Gastroesophageal sphincter (tissue), 4 donors: ENCODE measurements at places on chromosomes 6 and 20.

GRCh38 chr20:24993337-24994185, 1.0 kb upstream of the APMAP start:
- peak overlapping the region; percentile 63 for H3K4me3 ChIP-seq
- no peaks in the 10 kb centered on the region for H3K27me3 ChIP-seq
- peaks cover 60% of the 10 kb centered on the region for H3K4me1 ChIP-seq
- H3K27ac ChIP-seq: peak overlapping the region; percentile 95
- no peak for ATAC-seq
- no peaks in the 10 kb centered on the region for H3K36me3 ChIP-seq

GRCh38 chr6:131136021-131136786, 937 bp downstream of the AKAP7 start:
- H3K27ac ChIP-seq: peak overlapping the region; percentile 93
- no peak for ATAC-seq
- H3K4me1 ChIP-seq: peaks cover 4% of the 10 kb centered on the region

DNA sequence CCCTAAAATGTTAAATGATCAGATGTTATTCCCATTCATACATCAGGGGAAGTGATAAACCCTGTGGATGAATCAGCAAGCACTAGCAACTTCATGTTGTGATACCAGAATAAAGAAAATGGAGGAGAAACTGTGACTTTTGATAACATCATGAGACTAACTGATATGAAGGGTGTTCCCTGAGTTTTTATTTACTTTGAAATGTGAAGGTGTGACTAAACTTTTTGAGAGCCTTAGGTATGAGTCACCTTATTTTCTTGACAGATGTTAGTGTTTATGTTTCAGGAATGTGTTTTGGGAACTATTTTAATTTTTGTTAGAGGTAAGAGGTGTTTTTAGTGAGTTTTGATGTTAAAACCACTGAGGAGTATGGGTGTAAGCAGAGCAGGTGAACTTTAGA, 4.4 kb downstream of the PARD6B start:
- H3K36me3 ChIP-seq: no peaks in the 10 kb centered on the region
- H3K4me1 ChIP-seq: no peaks in the 10 kb centered on the region
- no peaks in the 10 kb centered on the region for H3K27me3 ChIP-seq
- ATAC-seq: no peak
- no peak overlapping the region for H3K27ac ChIP-seq
- no peak overlapping the region for H3K4me3 ChIP-seq

- H3K4me3 ChIP-seq: no peak overlapping the region
- no peak overlapping the region for H3K27ac ChIP-seq
- no peaks in the 10 kb centered on the region for H3K4me1 ChIP-seq
- no peaks in the 10 kb centered on the region for H3K36me3 ChIP-seq
Observed at GRCh38 chr20:63047946-63048345, 41.2 kb upstream of the BHLHE23 start.

GRCh38 chr20:10415013-10415650, 18.9 kb downstream of the MKKS start:
- H3K4me1 ChIP-seq: no peaks in the 10 kb centered on the region
- H3K27ac ChIP-seq: no peak overlapping the region
- peaks cover 46% of the 10 kb centered on the region for H3K36me3 ChIP-seq

- no peaks in the 10 kb centered on the region for H3K27me3 ChIP-seq
- H3K36me3 ChIP-seq: no peaks in the 10 kb centered on the region
- ATAC-seq: no peak
- no peaks in the 10 kb centered on the region for H3K4me1 ChIP-seq
- H3K4me3 ChIP-seq: no peak overlapping the region
- no peak overlapping the region for H3K27ac ChIP-seq
Observed at GRCh38 chr6:124792386-124792785, 169.9 kb upstream of the RNF217 start.

- no peak for ATAC-seq
- H3K27ac ChIP-seq: no peak overlapping the region
- peaks cover 42% of the 10 kb centered on the region for H3K27me3 ChIP-seq
- H3K4me1 ChIP-seq: no peaks in the 10 kb centered on the region
- H3K4me3 ChIP-seq: no peak overlapping the region
Observed at GRCh38 chr6:37741757-37742400, 44.2 kb upstream of the MDGA1 start.

DNA sequence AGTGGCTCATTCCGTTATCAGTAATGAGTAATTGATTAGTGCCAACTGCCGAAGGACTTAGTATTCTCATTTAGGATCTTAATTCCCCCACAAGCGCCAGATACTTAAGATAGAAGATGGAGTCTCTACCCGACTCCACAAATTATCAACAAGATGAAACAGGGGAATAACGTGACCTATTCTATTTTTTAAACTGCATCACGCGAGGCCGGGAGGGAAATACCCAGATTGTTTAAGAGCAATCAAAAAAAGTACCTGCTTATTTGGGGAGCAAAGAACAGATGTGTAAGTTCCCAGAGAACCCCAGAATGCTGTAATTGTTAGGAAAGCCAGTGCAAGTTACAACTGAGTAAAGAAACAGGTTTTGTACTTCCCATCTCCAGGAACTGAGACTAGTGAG, 1.1 kb upstream of the MAP3K5 start:
- H3K27ac ChIP-seq: peak overlapping the region; percentile 92
- ATAC-seq: no peak
- no peaks in the 10 kb centered on the region for H3K27me3 ChIP-seq

DNA sequence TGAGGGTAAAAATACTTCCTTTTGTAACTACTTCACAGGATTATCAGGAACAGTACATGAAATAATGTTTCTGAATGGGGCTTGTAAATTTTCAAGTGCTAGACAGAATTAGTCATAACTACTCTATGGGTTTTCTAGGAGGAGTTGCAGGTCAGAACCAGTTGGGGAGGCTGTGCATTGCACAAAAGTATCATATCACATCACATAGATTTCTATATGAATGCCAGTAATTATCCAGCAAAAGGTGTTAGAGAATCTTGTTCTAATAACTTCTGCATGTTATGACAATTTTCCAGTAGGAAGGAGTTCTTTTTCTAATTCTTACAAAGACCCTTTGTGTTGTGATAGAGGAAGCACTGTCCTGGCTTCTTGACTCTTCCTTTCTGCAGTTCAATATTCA, 551.6 kb downstream of the COL12A1 start:
- no peaks in the 10 kb centered on the region for H3K27me3 ChIP-seq
- H3K4me1 ChIP-seq: no peaks in the 10 kb centered on the region
- ATAC-seq: no peak
- no peak overlapping the region for H3K27ac ChIP-seq

GRCh38 chr20:38840053-38840893, 34.8 kb downstream of the PPP1R16B start:
- ATAC-seq: no peak
- no peaks in the 10 kb centered on the region for H3K4me1 ChIP-seq
- H3K27me3 ChIP-seq: peaks cover 50% of the 10 kb centered on the region

DNA sequence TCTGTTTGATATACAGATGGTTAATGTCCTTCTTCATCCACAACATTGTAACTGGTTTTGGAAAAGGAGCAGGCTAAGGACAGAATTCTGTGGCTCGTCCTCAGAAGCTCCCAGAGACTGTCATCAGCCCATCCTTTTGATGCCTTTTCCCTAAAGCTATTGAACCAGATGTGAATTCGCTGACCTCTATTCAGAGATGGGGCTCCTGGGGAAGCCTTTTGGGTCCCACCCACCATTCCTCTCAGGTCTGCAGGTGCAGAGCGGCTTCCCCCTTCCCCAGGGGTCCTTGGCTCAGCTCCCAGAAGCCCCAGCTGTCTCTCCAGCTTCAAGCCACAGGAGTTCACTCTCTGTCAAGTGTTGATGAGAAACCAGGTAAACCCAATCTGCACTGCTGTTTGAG, 191.7 kb downstream of the SMOC2 start:
- no peak for ATAC-seq
- no peaks in the 10 kb centered on the region for H3K36me3 ChIP-seq
- no peak overlapping the region for H3K27ac ChIP-seq
- no peaks in the 10 kb centered on the region for H3K4me1 ChIP-seq
- no peaks in the 10 kb centered on the region for H3K27me3 ChIP-seq

DNA sequence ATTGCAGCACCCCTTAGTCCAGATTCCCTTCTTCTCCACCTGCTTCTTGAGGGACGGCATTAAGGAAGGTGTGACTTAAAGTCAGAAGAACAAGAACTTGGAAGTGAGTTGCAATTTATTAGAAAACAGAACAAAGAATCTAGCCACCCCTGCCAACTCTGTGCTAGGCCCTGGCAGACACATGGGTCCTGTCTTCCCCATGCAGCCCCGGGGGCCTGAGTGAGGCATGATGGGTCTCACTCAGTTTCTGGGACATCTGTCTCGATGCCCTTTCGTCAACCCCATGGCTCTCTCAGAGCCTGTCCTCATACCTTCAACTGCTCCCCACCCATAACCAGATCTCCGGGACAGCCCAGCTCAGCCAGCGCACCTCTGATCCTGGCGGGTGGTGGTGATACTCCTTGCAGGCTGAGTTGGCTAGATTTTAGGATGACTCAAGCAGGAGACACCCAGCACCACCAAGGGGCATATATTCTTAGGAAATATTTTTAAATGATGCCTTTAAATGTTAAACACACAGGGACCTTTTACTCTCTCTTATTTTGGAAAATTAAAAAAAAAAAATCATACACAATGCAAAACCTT, 143.2 kb upstream of the RNF24 start:
- H3K27ac ChIP-seq: no peak overlapping the region
- no peaks in the 10 kb centered on the region for H3K27me3 ChIP-seq
- no peaks in the 10 kb centered on the region for H3K4me1 ChIP-seq

GRCh38 chr6:142784344-142784743, 160.6 kb downstream of the HIVEP2 start:
- peak; percentile 39 for ATAC-seq
- H3K4me3 ChIP-seq: no peak overlapping the region
- no peaks in the 10 kb centered on the region for H3K36me3 ChIP-seq
- no peaks in the 10 kb centered on the region for H3K27me3 ChIP-seq
- H3K27ac ChIP-seq: no peak overlapping the region
- peaks cover 6% of the 10 kb centered on the region for H3K4me1 ChIP-seq

DNA sequence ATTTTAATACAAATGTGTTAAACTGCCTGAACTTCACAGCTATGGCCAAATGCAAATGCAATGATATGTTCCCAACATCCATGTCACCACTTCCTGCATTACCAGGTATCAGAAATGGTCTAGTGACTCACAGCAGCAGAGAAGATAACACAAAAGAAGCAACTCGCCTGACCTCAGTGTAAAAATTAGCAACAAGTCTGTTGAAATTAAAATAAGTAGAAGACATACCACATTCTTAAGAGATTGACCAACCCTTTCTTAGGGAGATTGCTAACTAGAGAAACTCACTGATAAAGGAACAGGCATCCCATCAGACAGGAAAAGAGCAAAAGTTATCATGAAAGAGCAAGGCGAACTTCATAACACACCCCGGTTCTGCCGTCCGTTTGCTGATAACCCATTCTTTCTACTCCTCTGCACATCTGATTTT, 45.1 kb downstream of the RNASET2 start:
- H3K4me3 ChIP-seq: no peak overlapping the region
- no peak overlapping the region for H3K27ac ChIP-seq
- H3K27me3 ChIP-seq: no peaks in the 10 kb centered on the region
- H3K36me3 ChIP-seq: no peaks in the 10 kb centered on the region

- no peak for ATAC-seq
- no peak overlapping the region for H3K27ac ChIP-seq
- H3K27me3 ChIP-seq: no peaks in the 10 kb centered on the region
- H3K4me1 ChIP-seq: peaks cover 3% of the 10 kb centered on the region
Observed at GRCh38 chr6:25387483-25387882, 108.3 kb downstream of the CARMIL1 start.

DNA sequence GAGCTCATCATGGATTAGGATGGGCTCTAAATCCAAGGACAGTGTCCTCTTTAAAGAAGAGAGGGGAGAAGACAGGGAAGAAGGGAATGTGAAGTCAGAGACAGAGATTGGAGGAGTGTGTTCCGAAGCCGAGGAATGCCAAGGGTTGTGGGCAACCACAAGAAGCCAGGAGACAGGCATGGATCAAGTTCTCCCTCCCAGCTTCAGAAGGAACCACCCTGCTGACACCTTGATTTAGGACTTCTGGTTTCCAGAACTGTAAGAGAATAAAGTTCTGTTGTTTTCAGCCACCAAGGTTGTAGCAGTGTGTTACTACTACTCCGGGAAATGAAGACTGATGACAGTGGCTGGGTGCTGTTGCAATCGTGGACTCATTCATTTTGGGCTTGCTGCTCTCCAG, 120.1 kb downstream of the RPS12 start:
- no peak overlapping the region for H3K4me3 ChIP-seq
- no peak overlapping the region for H3K27ac ChIP-seq
- no peaks in the 10 kb centered on the region for H3K36me3 ChIP-seq
- H3K4me1 ChIP-seq: no peaks in the 10 kb centered on the region
- H3K27me3 ChIP-seq: no peaks in the 10 kb centered on the region

DNA sequence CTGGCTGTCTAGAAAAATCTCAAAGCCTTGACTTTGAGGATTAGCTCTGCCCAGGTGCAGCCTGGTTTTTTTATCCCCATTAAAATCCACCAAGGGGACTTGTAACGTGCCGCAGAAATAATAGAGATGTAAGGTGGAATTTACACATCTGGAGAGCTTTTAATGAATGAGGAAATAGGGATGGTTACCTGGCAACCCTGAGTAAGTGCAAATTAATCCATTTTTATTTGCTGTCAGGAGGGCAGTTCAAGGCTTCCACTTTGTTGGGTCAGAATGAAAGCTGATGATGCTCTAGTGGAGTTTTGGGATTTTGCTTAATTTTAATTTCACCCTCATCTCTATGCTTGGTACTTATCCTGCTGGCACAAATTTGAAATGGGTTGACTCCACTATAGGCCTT, 163.4 kb upstream of the CEP162 start:
- H3K27me3 ChIP-seq: no peaks in the 10 kb centered on the region
- H3K27ac ChIP-seq: no peak overlapping the region
- ATAC-seq: no peak
- no peak overlapping the region for H3K4me3 ChIP-seq

GRCh38 chr20:37958856-37959520, 56.1 kb downstream of the VSTM2L start:
- no peak overlapping the region for H3K4me3 ChIP-seq
- no peak overlapping the region for H3K27ac ChIP-seq
- no peaks in the 10 kb centered on the region for H3K4me1 ChIP-seq
- no peaks in the 10 kb centered on the region for H3K27me3 ChIP-seq
- no peaks in the 10 kb centered on the region for H3K36me3 ChIP-seq

GRCh38 chr20:2800521-2801285, at the start of gene CPXM1:
Gene CPXM1, minus strand, starts transcription at chr20:2800627. Its CDS starts 55 bp downstream, at chr20:2800572.
- peaks cover 37% of the 10 kb centered on the region for H3K4me1 ChIP-seq
- no peak for ATAC-seq
- no peak within 1 kb of the TSS for H3K27ac ChIP-seq

GRCh38 chr20:44264287-44264686, 17.2 kb downstream of the GDAP1L1 start:
- ATAC-seq: no peak
- no peaks in the 10 kb centered on the region for H3K36me3 ChIP-seq
- H3K4me3 ChIP-seq: no peak overlapping the region
- no peaks in the 10 kb centered on the region for H3K4me1 ChIP-seq
- H3K27me3 ChIP-seq: no peaks in the 10 kb centered on the region
- no peak overlapping the region for H3K27ac ChIP-seq

GRCh38 chr6:33770124-33770832, 18.7 kb downstream of the LEMD2 start:
- H3K27me3 ChIP-seq: peaks cover 13% of the 10 kb centered on the region
- peak overlapping the region; percentile 79 for H3K27ac ChIP-seq
- H3K4me1 ChIP-seq: no peaks in the 10 kb centered on the region
- H3K4me3 ChIP-seq: no peak overlapping the region
- no peaks in the 10 kb centered on the region for H3K36me3 ChIP-seq
- ATAC-seq: no peak

GRCh38 chr6:85464722-85465150, 14.9 kb downstream of the NT5E start:
- H3K4me1 ChIP-seq: peaks cover 51% of the 10 kb centered on the region
- no peaks in the 10 kb centered on the region for H3K27me3 ChIP-seq
- H3K36me3 ChIP-seq: no peaks in the 10 kb centered on the region
- ATAC-seq: peak; percentile 19
- no peak overlapping the region for H3K4me3 ChIP-seq

GRCh38 chr6:90730151-90730673, 143.3 kb upstream of the MAP3K7 start:
- H3K36me3 ChIP-seq: no peaks in the 10 kb centered on the region
- H3K27me3 ChIP-seq: no peaks in the 10 kb centered on the region
- no peaks in the 10 kb centered on the region for H3K4me1 ChIP-seq
- no peak overlapping the region for H3K4me3 ChIP-seq
